NCI-H1092 (cell line): ENCODE measurements at places on chromosomes 5 and 9.
A peak's percentile ranks its signal among the peaks of the same experiment; 100 is the strongest.

- DNase-seq: no peak
Measured at GRCh38 chr5:92086059-92086811, 703.1 kb upstream of the ARRDC3 start.

DNA sequence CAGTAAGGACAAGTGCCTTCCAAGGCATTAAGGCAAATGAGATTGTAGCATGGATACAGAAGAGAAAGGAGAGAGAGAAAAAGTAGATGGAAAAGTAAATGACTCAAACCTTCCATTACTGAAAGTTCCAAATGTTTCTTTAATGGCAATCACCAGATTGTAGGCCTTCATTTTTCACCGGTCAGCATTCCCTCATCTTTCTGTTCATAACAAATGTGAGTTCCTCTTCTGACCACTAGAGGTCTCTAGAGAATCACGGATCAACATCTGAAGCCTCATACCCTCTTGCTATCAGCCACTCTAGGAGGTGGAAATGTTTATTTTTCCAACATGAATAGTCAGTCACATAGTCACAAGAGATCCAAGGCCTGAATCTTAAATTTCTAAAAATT is 73.6 kb upstream of the RPS23 start:
- peak; percentile 43 for DNase-seq

GRCh38 chr9:96442491-96442890 is 7.5 kb upstream of the HABP4 start:
- DNase-seq: no peak

DNA sequence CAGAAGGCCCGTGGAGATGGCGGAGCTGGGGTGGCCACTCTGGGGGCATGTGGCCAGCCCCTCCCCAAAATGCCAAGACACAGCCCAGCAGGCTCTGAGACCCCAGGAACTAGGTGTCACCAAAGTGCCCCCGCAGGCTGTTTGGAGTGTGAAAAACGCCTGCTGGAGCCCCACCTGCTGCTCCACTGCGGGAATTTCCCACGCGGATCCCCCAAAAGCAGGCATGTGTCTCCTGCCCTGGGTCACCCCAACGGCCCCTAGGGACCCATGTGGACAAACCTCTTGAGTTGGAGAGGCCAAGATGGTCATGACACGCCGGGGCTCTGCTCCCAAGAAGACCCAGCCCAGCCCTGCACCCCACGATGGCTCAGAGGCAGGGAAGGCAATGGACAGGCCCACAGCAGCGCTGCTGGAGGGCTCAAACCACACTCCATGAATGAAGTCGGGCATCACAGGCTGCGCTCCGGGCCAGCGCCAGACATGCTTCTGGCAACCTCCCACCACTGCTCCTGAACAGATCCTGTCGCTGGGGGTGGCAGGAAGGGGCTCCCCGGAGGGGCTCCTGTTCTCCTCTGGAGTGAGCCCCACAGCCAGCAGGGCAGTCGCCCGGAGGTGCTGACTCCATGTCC is 15.3 kb downstream of the NOTCH1 start:
- no peak for DNase-seq

DNA sequence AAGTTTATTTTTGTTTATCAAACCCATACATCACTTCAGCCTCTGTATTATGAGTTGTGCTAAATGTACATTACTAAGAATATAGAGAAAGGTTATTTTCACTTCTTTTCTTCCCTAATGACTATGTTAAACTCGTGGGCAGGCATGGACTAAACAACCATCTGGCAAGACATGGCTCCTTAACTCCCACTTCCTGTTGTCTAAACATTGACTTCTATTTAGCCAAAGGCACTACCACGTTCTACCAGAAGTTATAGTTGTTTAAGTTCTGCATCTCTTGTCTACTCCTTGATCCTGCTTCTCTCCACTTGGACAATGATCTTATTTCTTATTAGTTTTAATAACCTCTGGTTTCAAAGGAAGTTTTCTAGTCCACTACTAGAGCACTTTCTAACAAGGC is 136.1 kb downstream of the MACIR start:
- no peak for DNase-seq

DNA sequence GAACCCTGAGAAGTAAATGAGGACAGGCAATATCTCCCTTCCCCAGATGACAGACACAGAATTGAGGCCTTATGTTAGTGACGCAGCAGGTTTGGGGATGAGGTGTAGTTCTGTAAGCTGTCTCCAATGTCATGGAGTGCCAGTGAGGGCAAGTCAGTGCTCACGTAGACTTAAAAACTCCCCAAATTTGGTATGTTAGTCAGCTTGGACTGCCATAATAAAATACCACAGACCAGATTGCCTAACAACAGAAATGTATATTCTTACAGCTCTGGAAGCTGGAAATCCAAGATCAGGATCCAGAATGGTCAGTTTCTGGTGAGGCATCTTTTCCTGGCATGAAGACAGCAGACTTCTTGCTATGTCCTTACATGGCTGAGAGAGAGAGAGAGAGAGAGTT is 14.9 kb downstream of the FOXI1 start:
- DNase-seq: no peak

DNA sequence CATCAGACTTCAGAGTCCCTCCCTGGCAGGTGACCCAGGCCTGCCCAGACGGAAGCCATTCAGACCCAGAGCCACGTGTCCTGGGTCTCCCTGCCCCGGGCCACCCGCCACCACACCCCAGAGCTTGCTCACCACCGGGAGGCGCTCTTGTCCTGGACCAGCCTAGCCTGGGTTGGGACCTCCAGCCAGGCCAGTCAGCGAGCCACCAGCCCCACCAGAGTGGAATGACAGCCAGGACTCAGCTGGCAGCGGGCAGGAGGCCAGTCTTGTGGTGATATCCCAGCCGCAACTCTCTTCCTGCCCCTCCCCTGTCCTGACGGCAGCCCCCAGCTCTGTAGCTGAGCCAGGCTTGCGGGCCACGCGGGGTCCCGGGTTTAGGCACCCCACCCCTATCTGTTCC is 1.7 kb upstream of the PTGDS start:
- no peak for DNase-seq
